K562 (cell line): ENCODE measurements at places on chromosomes 7 and 10.
A peak's percentile ranks its signal among the peaks of the same experiment; 100 is the strongest.

DNA sequence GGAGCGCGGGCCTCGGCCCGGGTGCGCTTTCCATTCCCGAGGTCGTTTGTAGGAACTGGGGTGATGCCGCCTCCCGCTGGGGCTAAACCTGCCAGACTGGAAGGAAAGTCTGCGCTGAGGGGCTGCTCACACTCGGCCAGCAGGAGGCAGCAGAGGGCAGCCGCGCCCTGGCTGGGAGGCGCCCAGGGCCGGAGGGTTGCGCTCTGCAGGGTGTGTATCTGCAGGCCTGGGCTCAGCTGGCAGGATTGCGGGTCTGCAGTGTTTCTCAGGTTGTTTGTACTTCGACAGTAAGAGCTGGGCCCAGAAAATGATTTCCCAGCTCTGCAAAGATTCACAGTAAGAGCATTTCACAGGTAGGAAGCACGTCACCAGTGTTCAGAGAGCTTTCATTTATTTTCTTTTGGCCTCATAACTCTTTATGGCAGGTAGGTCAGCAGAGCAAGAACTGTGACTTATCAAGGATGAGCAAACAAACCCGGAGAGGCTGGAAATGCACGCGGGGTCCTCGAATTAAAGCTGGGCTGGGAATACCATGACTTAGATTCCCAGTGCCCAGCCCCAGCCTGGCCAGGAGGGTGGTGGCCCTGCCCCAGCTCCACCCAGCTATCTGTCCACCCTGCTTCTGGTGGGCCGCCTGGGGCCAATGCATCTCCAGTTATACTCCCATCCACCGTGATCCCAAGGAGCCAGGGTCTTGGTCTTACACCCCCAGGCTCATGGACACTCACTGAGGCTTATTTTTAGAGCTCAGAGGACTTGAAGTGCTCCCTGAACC lies 15.2 kb upstream of the PPP2R2D start:
- peak; percentile 76 for DNase-seq

DNA sequence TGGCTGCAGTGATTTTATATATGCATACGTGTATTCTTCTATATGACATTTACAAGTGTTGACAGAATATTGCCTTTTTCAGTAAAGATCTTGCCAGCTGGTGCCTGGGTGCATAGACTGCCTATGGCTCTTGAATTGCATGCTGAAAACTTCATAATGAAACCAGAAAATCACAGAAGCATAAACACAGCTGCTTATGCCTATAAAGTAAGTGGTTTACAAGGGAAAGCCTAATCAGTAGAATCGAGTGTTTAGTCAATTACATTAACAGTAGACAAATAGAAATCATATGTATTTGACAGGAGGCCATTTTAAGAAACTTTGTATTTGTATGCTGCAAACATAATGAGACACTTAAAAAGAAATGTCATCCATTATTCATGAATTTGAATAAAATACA lies 82.5 kb downstream of the TMEM168 start:
- no peak for DNase-seq

GRCh38 chr10:83469728-83470331 lies 669.5 kb upstream of the GHITM start:
- DNase-seq: no peak

DNA sequence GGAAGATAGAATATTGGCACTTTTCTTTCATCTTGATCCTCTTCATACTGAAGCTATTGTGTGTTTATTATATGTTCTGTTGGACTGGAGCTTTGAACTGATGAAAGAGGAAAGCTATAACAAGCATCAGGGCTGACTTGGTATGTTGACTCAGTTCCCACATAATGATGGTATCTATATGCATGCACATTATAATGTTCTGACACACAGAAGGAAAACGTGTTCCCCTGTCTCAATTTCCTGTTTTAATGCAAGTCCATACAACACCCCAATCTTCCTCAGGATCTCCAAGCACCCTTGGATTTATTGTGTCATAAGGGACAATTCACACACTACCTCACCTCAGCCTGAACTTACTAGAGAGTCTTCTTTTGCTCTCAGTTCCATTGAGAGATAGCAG lies 8.3 kb upstream of the WASL start:
- no peak for DNase-seq

GRCh38 chr10:14585287-14586193 lies 189.2 kb downstream of the FAM107B start:
- DNase-seq: no peak

DNA sequence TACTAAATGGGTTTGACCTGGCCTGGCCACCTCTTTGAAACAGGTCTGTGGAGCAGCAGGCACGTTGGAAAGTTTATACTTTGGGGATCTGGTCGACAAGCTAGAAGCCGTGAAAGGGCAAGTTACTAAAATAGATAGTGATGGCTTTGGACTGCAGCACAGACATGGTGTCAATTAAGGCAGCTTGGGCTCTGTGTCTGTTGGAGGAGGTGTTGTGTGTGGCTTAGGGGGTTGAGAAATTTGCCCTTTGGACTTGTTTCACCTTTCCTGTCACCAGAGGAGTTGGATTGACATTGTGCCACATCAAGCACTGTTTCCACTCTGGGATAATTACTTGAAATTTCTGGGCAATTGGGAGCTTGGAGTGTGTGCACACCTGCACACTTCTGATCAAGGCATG lies 251.8 kb upstream of the MKI67 start:
- no peak for DNase-seq
